ENCODE measurements at places on chromosomes 7 and 10.

GRCh38 chr7:134943785-134944400 lies 42.4 kb upstream of the AGBL3 start:
- DNase-seq = no peak

GRCh38 chr7:106462914-106463482 lies 178.2 kb upstream of the NAMPT start:
- no peak for DNase-seq

DNA sequence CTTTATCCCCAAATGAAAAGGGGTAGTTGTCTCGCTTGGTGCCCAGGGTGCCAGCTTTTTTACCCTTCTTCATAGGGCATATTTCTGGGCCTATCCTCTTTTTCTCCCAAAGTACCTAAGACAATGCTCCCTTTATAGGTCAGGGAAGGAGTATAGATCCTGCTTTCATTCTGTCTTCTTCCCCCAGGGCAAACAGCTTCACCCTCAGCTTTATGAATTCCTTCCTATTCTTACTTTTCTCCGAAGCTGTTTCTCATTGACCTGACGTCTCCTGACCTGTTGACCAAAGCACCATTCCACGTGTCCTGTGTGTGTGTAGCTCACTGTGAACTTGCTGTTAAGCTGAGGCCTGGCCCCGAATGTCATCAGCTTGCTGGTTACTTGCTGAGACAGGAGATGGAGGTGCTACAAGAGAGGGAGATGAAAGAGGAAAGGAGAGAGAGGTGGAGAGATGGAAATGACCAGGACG lies 48.9 kb downstream of the PYROXD2 start:
- no peak for DNase-seq

GRCh38 chr10:1120306-1120705 lies 64.1 kb downstream of the WDR37 start:
- DNase-seq = no peak

DNA sequence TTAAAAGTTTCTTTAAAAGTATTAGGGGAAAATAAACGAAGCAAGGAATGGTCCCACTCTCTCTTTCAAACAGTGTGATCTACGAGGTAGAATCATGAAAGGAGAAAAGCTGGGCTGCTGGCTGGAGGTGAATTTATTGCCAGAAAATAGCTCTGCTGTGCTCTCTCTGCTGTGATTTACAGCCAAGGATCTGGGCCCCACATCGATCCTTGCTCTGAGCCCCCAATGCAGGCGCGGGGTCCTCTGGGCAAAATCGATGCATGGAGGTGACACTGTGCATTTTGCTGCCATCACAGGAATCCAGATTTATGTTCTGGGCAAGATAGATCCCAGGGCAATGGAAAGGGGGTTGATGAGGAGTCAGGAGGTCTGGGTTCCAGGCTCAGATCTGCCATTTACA lies 91.0 kb upstream of the GPR26 start:
- DNase-seq = no peak

DNA sequence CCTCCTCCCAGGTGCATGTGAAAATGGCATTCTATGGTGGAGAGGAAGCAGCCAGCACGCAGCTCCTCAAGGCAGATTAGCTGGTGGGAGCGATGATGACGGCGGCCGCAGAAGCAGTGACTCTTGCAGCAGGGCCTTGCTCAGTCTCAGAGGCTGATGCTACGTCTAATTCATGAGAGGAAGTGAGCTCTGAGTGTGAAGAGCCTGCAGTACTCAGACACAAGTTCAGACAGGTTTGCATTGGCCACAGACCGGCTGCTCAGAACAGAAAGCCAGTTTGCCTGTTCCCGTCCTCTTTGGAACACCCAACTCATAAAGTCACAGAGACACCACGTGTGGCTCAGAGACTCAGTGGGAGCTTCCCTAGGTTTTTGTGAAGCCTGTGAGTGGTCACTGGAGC lies 136.5 kb downstream of the ADARB2 start:
- no peak for DNase-seq

- no peak for DNase-seq
These were observed 225.9 kb downstream of the TRIL start for GRCh38 chr7:28732071-28732869.

GRCh38 chr10:114908896-114909295 lies 29.1 kb upstream of the TRUB1 start:
- no peak for DNase-seq

- DNase-seq = no peak
These were observed 1.5 kb downstream of the STX1A start for GRCh38 chr7:73717991-73718405.

DNA sequence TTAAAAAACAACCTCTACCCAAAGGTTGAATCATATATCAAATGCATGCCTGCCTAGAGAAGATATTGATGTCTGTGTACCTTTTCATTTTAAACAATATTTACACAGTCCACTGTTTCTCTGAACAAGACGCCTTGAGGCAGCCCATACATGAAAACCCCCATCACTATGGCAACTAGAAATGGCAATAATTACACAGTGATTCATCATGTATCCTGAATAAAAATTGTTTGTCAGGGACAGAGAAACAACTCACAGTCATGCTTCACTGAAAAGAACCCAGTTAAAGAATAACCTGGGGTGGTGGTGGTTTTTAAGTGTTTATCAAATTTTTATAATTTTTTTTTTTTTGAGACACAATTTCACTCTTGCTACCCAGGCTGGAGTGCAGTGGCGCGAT lies 19.7 kb downstream of the DNAJC12 start:
- no peak for DNase-seq

- no peak for DNase-seq
These were observed 31.1 kb downstream of the SKIDA1 start for GRCh38 chr10:21494191-21495001.

GRCh38 chr7:17502213-17503060 lies 204.0 kb downstream of the AHR start:
- no peak for DNase-seq

DNA sequence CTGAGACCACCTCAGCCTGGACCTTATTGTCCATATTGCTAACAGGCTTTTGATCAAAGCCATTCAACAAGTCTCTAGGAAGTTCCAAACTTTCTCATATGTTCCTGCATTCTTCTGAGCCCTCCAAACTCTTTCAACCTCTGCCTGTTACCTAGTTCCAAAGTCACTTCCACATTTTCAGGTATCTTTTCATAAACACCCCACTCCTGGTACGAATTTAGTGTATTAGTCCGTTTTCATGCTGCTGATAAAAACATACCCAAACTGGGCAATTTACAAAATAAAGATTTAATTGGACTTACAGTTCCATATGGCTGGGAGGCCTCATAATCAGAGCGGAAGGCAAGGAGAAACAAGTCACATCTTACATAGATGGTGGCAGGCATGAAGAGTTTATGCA lies 836.8 kb downstream of the SORCS1 start:
- DNase-seq = no peak

GRCh38 chr7:150367677-150368095 lies 936 bp upstream of the REPIN1 start:
- no peak for DNase-seq

DNA sequence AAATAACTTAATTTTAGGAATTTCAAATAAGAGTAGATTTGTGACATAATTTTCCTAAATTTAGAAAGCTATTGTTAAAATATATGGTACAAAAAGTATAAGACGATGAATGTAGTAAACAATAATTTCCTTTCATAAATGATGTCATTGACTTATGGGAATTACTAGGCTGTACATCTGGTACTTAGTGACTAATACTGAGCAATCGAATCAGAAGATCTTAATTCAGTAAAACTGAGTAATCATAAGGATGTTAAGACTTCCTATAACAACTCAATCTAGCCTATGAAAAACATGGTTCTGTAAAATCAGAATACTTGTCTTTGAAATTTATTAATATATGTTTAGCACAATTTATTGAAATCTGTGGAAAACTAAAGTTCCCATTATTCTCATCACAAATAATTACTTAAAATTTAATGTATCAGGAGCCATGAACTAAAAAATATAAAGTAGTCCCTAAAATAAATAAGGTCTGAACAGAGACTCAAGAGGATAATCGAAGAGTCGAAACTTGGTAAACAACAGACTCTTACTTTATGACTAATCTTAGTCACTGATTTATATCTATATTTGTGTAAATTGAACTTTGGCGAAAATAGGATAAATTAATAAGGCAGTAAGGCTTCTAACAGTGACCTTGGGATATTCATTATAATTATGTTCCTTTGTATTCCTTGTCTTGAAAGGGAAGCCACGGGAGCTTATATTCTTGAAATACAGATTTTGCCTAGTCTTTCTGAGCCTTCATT lies 142.1 kb downstream of the HGF start:
- DNase-seq = no peak

- DNase-seq = no peak
These were observed 593.8 kb upstream of the GRM3 start for GRCh38 chr7:86049910-86050309.

DNA sequence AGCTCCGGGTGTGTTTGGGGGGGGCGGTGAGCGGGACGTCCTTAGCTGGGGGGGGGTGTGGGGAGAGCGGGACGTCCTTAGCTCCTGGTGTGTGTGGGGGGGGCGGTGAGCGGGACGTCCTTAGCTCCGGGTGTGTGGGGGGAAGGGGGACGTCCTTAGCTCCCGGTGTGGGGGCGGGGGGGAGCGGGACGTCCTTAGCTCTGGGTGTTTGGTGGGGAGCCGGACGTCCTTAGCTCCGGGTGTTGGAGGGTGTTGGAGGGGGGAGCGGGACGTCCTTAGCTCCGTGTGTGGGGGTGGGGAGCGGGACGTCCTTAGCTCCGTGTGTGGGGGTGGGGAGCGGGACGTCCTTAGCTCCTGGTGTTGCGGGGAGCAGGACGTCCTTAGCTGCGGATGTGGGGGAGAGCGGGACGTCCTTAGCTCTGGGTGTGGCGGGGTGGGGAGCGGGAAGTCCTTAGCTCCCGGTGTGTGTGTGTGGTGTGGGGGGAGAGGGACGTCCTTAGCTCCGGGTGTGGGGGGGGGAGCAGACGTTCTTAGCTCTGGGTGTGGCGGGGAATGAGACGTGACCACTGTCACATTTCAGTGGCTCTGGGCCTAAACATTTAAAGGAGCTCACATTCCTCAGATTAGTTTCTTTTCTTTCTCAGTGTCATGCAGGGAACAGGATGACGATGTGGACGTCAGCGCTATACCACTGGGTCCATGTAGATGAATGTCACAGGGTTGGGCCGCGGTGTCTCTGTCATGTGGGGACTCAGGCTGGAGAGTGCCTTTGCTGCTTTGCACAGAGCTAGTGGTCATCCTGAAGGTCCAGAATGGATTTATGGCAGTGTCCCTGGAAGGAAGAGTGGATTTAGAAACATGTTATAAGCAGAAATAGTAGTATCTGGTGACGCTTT lies 7.5 kb downstream of the DYNC2I1 start:
- DNase-seq = peak; percentile 29

GRCh38 chr7:24951441-24951980 lies 28.5 kb downstream of the OSBPL3 start:
- DNase-seq = no peak

GRCh38 chr7:98233219-98234070 lies 18.6 kb downstream of the TECPR1 start:
- DNase-seq = no peak

All from pancreas (tissue), 10 donors.